ENCODE measurements at places on chromosomes 4 and X.
A peak's percentile ranks its signal among the peaks of the same experiment; 100 is the strongest.

DNA sequence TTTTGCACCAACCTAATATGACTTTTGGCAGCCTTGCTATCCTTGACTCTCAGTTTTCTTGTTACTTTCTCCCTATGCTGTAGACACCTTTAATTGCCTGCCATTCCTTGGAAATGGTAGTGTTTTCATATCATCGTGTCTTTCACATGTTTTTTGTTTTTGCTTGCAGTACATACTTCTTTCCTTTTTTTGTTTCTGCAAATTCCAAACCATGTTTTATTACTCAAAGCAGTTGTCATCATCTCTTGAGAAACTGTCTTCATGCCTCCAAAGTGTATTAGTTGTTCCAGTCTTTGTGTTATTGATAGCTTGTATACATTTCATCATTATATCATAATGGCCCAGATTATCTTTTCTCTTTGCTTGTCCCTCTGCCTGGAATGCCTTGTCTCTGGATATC, 57.1 kb downstream of the PDLIM5 start:
- DNase-seq, result no peak

GRCh38 chrX:66717926-66718325, 79.0 kb upstream of the EDA2R start:
- no peak for DNase-seq

GRCh38 chr4:5474756-5475155, 233.6 kb downstream of the EVC2 start:
- no peak for DNase-seq

GRCh38 chr4:118180776-118181175, 146.5 kb downstream of the NDST3 start:
- no peak for DNase-seq

GRCh38 chrX:71541210-71542022, 8.5 kb downstream of the OGT start:
- DNase-seq, result peak; percentile 38

DNA sequence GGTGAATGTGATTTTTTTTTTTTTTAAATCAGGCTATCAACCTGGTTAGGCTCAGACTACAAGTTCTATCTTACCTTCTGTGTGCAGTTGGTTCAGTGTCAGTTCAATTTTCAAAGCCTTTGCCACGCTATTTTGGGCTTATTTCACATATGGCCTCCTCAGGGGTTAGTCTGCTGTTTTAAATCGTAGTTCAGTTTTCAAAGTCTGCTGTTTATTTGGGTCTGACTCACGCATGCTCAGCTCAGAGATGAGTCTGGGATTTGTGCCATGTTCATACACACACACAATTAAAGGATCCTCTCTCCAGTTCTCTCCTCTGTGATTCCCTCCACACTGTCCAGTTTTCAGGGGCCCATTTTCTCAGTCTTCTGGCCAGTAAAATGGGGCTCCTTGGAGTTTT, 32.3 kb upstream of the ZFX start:
- no peak for DNase-seq

DNA sequence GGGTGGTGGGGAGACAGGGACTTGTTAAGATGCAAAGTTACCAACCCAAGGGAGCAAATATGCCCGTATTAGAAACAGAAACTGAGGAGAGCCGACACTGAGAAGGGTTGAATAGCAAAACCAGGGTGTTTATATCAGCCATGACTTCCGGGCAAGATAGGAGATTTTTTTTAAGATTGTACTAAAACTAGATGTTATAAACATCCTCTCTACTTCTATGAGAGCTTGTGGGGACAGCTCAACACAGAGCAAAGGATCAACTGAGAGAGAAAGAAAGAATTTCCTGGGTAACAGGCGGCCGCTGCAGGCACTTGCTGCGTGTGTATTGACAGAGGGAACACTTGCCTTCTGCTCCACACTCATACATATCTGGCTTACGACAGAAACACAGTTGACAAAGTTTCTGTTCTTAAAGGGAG, 49.1 kb upstream of the FBXW7 start:
- no peak for DNase-seq

GRCh38 chr4:10160281-10160856, 43.8 kb upstream of the WDR1 start:
- no peak for DNase-seq

- no peak for DNase-seq
These were observed 500.3 kb downstream of the TRIML1 start for GRCh38 chr4:188639479-188640100.

GRCh38 chr4:89994176-89994873, 99.7 kb downstream of the MMRN1 start:
- no peak for DNase-seq

- no peak for DNase-seq
These were observed 59.1 kb downstream of the CASP3 start for GRCh38 chr4:184590196-184590595.

DNA sequence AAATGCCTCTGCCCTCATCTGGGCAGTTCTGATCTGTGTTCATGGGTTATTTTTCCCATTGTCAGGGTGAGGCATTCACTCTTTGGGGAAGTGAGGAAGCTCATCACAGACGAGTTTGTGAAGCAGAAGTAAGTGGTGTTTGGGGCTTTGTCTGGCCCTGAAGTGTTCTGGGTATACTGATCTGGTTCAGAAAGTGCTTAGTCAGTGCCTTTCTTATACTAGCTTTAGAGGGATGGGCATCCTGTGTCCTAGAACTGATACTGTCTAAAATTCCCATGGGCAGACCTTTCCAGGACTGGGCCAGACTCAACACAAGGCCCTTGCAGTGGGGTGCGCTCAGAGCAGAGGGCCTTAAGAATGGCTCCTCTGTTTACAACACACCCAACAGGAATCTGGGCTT, 6.4 kb downstream of the TRO start:
- no peak for DNase-seq

GRCh38 chrX:70878902-70879301, 29.6 kb downstream of the TEX11 start:
- no peak for DNase-seq

GRCh38 chr4:850323-850945, 24.5 kb upstream of the CPLX1 start:
- DNase-seq, result no peak

- DNase-seq, result no peak
These were observed 62.4 kb upstream of the GABRQ start for GRCh38 chrX:152575331-152575730.

- DNase-seq, result peak; percentile 3
These were observed 360.2 kb downstream of the ZIC3 start for GRCh38 chrX:137926090-137926489.

DNA sequence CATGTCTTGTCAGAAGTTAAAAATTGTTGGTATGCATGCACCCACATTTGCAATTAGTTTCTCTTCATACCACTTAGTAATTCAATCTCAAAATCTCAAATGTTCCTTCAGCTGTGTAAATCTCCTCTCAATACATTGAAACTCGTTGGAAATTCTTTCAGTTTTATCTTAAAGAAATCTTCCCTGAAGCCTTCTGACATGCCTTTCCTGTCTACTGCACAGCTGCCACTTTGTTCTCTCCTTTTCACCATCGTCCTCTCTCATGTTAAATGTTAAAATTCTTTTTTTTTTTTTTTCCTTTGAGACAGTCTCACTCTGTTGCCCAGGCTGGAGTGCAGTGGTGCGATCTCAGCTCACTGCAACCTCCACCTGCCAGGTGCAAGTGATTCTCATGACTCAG, 30.9 kb downstream of the MCUB start:
- no peak for DNase-seq

- no peak for DNase-seq
These were observed 81.5 kb downstream of the COX18 start for GRCh38 chr4:72987741-72988729.

DNA sequence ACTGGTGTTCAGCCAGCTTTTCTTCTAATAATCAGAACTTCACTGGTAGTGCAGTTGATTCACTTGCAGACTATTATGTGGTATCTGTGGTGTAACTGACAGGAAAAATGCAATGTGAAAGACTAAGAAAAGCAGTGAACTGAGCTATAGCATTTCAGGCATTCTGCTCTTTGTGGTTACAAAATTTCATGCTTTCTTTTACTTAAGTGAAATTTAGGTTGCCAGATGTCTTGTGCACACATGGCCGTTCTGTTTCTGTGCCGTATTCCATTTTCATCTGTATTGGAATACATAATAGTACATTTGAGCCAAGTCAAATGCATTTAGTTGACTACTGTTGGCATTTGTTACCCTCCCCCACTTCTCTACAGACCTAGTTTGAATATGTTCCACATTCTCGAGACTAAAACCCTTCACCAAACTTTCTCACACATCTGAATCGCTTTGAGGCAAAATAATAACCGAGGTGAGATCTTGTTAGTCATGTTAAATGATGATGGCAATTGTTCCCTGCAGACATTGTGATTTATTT, 8.2 kb downstream of the RTL3 start:
- DNase-seq, result peak; percentile 74

GRCh38 chr4:74855879-74856278, 61.6 kb upstream of the BTC start:
- no peak for DNase-seq

DNA sequence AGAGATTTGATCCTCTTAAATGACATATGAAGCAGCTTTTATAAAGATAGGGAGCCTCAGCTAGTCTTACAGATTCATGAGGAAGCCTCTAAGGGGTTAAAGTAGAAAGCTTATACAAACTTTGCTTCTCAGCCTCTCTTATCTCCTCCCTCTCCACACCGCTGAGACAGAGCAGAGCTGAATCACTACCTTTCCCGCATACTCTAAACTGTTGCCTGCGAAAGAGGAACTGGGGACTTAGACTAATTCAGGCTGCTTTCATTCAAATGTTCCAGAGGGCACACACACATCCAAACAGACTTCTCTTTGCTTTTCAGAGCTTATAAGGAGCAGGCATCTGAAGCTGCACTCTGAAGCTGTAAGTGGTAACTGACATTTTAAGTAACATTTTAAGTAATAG, at the start of gene SERTM2:
Gene SERTM2, plus strand, starts transcription at position 169 of the 400 bp plus-strand sequence. CDS start 7,213 bp downstream, outside the sequence.
- DNase-seq, result no peak

- DNase-seq, result no peak
These were observed 2614.2 kb downstream of the PCDH7 start for GRCh38 chr4:33334416-33334815.

DNA sequence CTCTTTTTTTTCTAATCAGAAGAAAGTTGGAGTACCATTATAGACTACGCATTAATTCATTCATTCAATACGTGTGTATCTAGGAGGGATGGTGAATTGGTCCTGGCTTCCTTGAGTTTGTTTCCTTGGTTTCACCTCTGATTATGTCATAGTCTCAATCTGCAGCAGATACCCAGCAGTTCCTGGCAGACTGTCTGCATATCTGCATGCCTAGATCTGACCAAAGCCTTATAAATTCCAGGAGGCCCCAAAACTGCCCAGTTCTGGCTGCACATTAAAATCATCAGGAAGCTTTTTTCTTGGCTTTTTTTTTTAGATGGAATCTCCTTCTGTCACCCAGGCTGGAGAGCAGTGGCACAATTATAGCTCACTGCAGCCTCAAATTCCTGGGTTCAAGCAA, 27.2 kb upstream of the SLC34A2 start:
- no peak for DNase-seq

DNA sequence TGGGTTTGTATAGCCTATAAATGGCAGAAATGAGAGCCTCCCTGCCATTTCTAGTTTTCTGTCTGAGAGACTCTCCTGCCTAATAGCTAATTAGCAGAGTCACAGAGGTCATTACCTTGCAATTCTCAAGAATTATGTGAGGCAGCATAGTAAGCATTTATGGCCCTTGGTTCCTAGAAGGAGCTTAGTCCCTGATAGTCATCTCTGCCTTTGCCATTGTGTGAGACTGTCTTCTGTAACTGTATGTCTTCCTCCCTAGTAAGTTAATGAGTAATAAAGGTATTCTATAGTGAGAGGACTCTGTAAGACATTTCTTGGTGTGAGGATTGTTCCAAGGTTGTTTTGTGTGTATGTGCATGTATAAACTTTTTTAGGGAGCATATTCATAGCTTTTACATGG, 108.7 kb downstream of the AR start:
- DNase-seq, result no peak

- no peak for DNase-seq
These were observed 78.9 kb downstream of the NDST3 start for GRCh38 chr4:118113220-118113619.

DNA sequence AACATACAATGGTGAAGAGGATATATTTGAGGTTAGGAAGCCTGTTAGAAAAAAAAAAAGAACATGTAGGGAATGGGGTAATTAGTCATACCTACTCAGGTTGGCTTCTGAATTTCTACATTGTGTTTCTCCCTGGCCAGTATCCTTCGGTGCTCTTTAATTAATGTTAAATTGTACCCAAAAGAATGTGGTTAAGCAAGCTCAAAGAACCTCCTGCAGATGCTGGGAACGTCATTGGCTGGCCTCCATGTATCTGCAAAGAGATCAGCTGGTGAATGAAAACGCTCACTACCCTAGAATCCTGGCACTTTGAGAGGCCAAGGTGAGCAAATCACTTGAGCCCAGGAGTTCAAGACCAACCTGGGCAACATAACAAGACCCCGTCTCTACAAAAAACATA, 942.3 kb upstream of the PRKX start:
- DNase-seq, result no peak

Measured in activated CD4-positive, alpha-beta T cell treated with anti-CD3 and anti-CD28 coated beads, Interleukin-2, amount 50 U/mL, for 16 hours (primary cell).